ENCODE measurements at places on chromosomes 7 and 10.

GRCh38 chr7:5595545-5596045 lies 172.0 kb upstream of the TNRC18 start:
- H3K4me1 ChIP-seq: peaks cover 30% of the 10 kb centered on the region
- no peak for DNase-seq
- H3K36me3 ChIP-seq: peaks cover 5% of the 10 kb centered on the region

GRCh38 chr7:111752022-111752582 lies 189.8 kb upstream of the IMMP2L start:
- no peaks in the 10 kb centered on the region for H3K27me3 ChIP-seq
- H3K4me3 ChIP-seq: no peak overlapping the region
- no peaks in the 10 kb centered on the region for H3K36me3 ChIP-seq
- DNase-seq: no peak

DNA sequence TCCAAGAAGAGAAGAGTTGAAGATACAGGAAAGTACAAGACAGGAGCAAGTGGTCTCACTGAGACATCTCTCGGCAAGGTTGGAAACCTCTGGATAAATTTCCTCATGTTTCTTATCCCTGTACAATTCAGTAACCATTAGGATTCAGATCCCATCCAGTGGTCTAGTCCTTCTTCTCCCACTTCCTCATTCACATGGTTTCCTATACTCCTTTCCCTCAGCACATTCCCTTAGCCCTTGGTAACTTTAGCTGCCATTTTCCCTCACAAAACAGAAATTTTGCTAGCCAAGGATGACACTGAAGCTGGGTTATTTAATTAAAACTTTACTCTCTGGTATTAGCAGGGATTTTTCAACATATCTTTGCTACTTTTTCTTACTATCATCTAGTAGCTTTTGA lies 82.6 kb downstream of the CPED1 start:
- no peaks in the 10 kb centered on the region for H3K36me3 ChIP-seq
- no peaks in the 10 kb centered on the region for H3K27me3 ChIP-seq
- H3K27ac ChIP-seq: no peak overlapping the region
- no peak for DNase-seq
- H3K4me3 ChIP-seq: no peak overlapping the region

GRCh38 chr10:75553550-75553949 lies 122.1 kb downstream of the LRMDA start:
- H3K4me3 ChIP-seq: no peak overlapping the region
- DNase-seq: no peak
- H3K27ac ChIP-seq: no peak overlapping the region
- no peaks in the 10 kb centered on the region for H3K27me3 ChIP-seq

- peaks cover 72% of the 10 kb centered on the region for H3K36me3 ChIP-seq
- no peak for DNase-seq
- H3K4me3 ChIP-seq: no peak overlapping the region
- H3K4me1 ChIP-seq: no peaks in the 10 kb centered on the region
- no peaks in the 10 kb centered on the region for H3K27me3 ChIP-seq
- H3K27ac ChIP-seq: no peak overlapping the region
These were observed 57.2 kb downstream of the MGAM2 start for GRCh38 chr7:142168746-142169145.

DNA sequence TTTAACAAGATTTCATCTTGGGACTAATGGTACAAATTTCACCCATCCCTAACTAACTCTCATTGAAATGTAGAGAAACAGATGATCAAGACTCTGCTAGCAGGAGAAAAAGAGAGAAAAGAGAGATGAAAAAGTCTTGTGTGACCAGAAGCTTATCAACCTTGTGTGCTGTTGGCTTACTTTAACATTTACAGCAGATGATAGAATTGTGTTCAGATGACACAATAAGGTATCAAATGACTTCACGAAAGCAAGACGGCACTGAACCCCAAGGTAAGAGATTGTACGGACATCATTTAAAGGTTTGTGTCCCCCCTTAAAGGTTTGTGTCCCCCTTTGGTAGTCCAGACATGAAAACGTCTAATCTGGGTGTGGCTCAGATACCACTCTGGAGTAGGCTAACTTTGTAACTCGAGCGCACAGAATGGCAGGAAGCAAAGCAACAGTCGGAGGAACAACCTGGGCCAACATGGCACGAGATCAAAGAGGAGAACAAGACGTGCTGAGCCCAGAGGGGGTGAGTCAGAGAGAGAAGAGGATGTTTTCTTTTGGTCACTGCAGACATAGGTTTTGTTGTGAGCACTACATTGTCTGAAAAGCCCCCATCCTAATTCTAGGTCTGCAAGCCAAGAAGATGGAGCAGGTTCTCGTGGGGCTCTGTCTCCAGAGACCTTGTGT lies 10.4 kb upstream of the LMBR1 start:
- H3K4me1 ChIP-seq: no peaks in the 10 kb centered on the region
- H3K4me3 ChIP-seq: no peak overlapping the region
- no peaks in the 10 kb centered on the region for H3K36me3 ChIP-seq
